Smooth muscle cell of the umbilical artery (primary cell): ENCODE measurements at places on chromosomes 16 and 17. TPM values are rescaled to one million over a fixed set of nuclear protein-coding genes. Genes with fewer than 3 reads are reported as not detected.

The VKORC1 gene
- total RNA-seq, result 163 and 273 TPM in 2 replicates

The HAPSTR1 gene
- 72.2 and 89.5 TPM in 2 replicates for total RNA-seq

The RPUSD1 gene
- 19.3 and 31.1 TPM in 2 replicates for total RNA-seq

The DBF4B gene
- 3.0 and 4.8 TPM in 2 replicates for total RNA-seq

The ZNF469 gene
- 9.8 and 21.3 TPM in 2 replicates for total RNA-seq

The CBX2 gene
- total RNA-seq, result 0.89 and 3.8 TPM in 2 replicates

The NTN1 gene
- total RNA-seq, result 0.37 and 0.59 TPM in 2 replicates

The CLEC18A gene
- total RNA-seq, result 0.32 and 1.5 TPM in 2 replicates

The KCNG4 gene
- not detected in 2 replicates for total RNA-seq

The GAS7 gene
- 2.8 and 16.0 TPM in 2 replicates for total RNA-seq

The KRT36 gene
- not detected in 2 replicates for total RNA-seq

The PRAC1 gene
- not detected in 2 replicates for total RNA-seq

The KCNJ18 gene
- total RNA-seq, result not detected in 2 replicates

The INTS2 gene
- total RNA-seq, result 16.3 and 19.4 TPM in 2 replicates

The CYGB gene
- total RNA-seq, result 5.9 and 7.1 TPM in 2 replicates

The RNFT1 gene
- 21.1 and 22.0 TPM in 2 replicates for total RNA-seq

The DHX58 gene
- 6.8 and 10.3 TPM in 2 replicates for total RNA-seq

The AKTIP gene
- 31.6 and 34.4 TPM in 2 replicates for total RNA-seq

The WNT9B gene
- not detected in 2 replicates for total RNA-seq

The XYLT1 gene
- total RNA-seq, result 83.9 and 109 TPM in 2 replicates

The KRTAP1-1 gene
- not detected in 2 replicates for total RNA-seq

The TAC4 gene
- not detected in 2 replicates for total RNA-seq

The ATP2A1 gene
- total RNA-seq, result under 0.01 and 1.0 TPM in 2 replicates

The DOC2B gene
- not detected in 2 replicates for total RNA-seq

The ADAD2 gene
- not detected in 2 replicates for total RNA-seq

The EVI2A gene
- total RNA-seq, result 0.09 and 0.59 TPM in 2 replicates

The HSD11B2 gene
- total RNA-seq, result 0.59 TPM in 1 of 2 replicates, not detected in the other

The GGT6 gene
- total RNA-seq, result not detected in 2 replicates

The CLEC18B gene
- 0.92 and 3.9 TPM in 2 replicates for total RNA-seq

The NPW gene
- 0.30 and 0.65 TPM in 2 replicates for total RNA-seq

The FBXL16 gene
- 0.28 and 0.59 TPM in 2 replicates for total RNA-seq

The CES5A gene
- total RNA-seq, result not detected in 2 replicates

The LDHD gene
- 1.8 and 3.3 TPM in 2 replicates for total RNA-seq

The CDH3 gene
- total RNA-seq, result under 0.01 and 0.14 TPM in 2 replicates

The PLA2G10 gene
- total RNA-seq, result not detected in 2 replicates

The NFAT5 gene
- total RNA-seq, result 27.6 and 45.7 TPM in 2 replicates

The TLCD1 gene
- 5.3 and 5.9 TPM in 2 replicates for total RNA-seq

The HP gene
- not detected in 2 replicates for total RNA-seq

The HS3ST2 gene
- not detected in 2 replicates for total RNA-seq

The SLFN12L gene
- under 0.01 TPM in 1 of 2 replicates, not detected in the other for total RNA-seq

The MFAP4 gene
- total RNA-seq, result 4.6 and 41.3 TPM in 2 replicates

The ITGA2B gene
- under 0.01 and 0.14 TPM in 2 replicates for total RNA-seq

The PTX4 gene
- total RNA-seq, result not detected in 2 replicates

The SEZ6L2 gene
- total RNA-seq, result 18.4 and 37.0 TPM in 2 replicates

The ZFP3 gene
- 1.2 TPM in 2 replicates for total RNA-seq

The NPIPB12 gene
- 11.0 and 27.6 TPM in 2 replicates for total RNA-seq

The PKMYT1 gene
- total RNA-seq, result 0.59 and 4.2 TPM in 2 replicates

The MYLK3 gene
- total RNA-seq, result under 0.01 and 0.32 TPM in 2 replicates

The NDUFB10 gene
- total RNA-seq, result 91.1 and 110 TPM in 2 replicates

The ST6GALNAC1 gene
- not detected in 2 replicates for total RNA-seq

The LHX1 gene
- total RNA-seq, result not detected in 2 replicates

The GPR179 gene
- total RNA-seq, result under 0.01 and 0.14 TPM in 2 replicates

The C1QTNF8 gene
- total RNA-seq, result not detected in 2 replicates

The CXCL16 gene
- total RNA-seq, result 0.37 and 0.89 TPM in 2 replicates

The TEPSIN gene
- total RNA-seq, result 11.9 and 14.2 TPM in 2 replicates

The EFCAB5 gene
- total RNA-seq, result 0.59 and 1.3 TPM in 2 replicates

The CRHR1 gene
- total RNA-seq, result not detected in 2 replicates

The ABCC6 gene
- total RNA-seq, result 0.18 and 0.59 TPM in 2 replicates
